BE2C (cell line): ENCODE measurements at places on chromosomes 7 and 10.

DNA sequence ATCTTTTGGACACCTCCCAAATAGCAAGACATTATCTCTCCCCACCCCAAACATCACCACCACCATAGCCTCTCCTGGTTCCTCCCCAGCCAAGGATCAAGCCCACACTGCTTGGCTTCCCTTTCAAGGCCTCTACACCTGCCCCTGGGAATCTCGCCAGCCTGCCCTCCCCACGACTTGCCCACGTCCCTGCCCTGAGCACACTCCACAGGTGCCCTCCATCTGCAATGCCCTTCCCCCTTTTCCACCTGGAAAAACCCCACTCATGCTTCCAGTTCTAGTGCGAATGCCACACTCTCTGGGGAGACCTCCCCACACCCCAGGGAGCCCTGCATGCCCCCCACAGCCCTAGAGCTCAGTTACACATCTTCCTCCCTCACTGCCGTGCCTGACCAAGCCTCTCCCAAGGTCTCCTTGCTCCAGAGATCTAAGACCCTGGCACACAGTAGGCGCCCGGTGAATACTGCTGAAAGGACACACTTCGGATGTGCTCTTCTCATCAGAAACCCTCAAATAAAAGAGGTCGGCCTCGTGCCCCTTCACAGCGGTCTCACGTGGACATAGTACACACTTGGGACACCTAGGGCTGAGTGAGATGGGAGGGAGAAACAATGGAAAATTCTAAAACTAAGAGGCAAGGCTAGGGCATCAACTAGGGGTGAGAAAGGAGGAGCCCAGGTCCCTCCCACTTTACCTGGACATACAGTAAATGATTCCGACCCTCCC, 91.4 kb downstream of the DLG5 start:
- DNase-seq: no peak

- no peak for DNase-seq
Observed at GRCh38 chr10:97003151-97003803, 171.2 kb downstream of the LCOR start.

DNA sequence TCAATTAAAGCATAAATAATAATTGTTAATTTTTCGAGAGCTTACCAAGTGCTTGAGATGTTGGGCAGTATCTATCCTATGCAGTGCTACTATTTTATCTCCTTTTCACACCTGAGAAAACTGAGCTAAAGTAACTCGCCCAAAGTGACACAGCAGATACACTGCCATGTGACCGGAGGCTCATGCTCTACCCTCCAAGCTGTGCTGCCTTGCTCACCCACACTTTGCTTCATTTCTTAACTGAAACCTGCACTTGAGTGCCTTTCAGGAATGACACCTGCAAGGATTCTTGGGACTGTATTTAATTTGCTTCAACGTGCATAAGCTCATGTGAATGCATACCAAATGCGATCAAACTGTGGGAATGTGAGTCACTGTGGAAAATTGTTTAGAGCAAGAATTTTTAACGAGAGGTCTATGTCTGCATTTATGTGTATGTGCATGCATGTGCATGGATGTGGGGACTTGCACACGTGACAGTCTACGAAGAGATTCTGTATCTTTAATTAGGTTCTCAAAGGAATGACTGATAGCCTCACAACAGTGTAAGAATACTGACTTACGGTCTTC, 119.2 kb downstream of the ADCYAP1R1 start:
- no peak for DNase-seq

- DNase-seq: no peak
Observed at GRCh38 chr7:104410742-104411141, 82.3 kb downstream of the LHFPL3 start.

- no peak for DNase-seq
Observed at GRCh38 chr7:66182920-66183319, 22.2 kb upstream of the TPST1 start.

DNA sequence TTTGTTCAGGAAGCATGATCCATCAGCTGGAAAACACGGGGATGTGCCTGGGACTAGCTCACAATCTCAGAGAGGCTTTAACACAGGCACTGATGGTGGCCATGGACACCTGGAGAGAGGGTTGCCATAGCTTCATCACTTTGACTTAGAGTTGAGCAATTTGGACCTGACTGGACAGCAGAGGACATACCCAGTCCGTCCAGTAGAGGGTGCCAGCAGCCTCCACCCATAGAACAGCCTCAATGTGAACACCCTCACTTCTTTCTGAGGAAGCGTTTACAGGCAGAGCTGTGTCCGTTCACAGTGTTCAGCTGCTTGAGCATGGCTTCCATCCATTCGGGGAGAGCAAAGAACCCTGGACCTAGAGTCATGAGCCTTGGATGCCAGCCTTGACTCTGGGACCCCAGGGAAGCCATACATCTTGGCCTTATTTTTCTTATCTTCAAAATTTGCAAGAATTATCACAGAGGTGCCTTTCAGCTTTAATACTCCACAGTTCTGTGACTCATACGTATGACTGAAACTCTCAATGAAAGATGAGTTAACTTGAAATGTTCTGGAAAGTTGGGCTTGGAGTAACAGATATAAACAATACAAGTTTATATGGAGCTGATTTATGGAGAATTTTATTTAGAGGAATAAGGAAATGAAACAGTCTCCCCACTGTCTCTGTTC, 302.9 kb upstream of the PODXL start:
- DNase-seq: peak; percentile 78

- DNase-seq: no peak
Observed at GRCh38 chr7:85708221-85708620, 521.4 kb upstream of the SEMA3D start.

DNA sequence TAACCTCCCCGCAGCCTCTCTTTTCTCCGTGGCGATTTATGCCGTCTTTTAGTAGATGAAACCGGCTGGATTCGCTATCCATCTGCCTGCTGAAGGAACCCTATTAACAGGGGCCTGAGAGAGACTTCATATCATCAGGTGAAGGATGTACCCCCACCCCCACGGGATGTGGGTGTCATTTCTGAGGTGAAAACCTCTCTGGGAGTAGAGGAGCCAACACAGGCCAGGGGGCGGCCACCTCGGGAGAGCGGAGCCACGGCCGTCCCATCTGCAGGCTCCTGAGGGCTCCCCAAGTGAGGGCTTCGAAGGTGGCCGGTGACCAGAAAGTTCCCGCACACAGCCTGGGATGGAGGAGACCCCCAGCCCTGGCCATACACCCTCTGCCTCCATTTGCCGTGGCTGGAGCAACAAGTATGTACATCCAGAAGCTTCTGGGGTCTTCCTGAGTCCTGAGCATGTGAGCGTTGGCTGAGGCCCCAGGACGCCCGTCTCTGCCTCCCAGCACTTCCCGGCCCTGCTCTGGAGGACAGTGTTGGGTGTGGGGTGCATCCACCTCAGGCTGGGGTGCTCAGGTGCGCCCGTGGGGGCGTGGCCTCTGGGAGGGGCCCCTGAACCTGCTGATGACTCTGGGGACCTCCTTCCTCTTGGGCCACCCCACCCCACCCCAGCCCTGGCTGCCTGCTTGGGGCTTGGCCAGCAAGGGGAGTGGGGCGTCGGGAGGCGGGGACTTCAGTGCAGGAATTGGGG, 84.7 kb downstream of the NKX6-2 start:
- DNase-seq: no peak

GRCh38 chr7:155289949-155290501, 7.7 kb upstream of the INSIG1 start:
- DNase-seq: no peak

GRCh38 chr10:89210794-89211425, 3.8 kb upstream of the CH25H start:
- DNase-seq: no peak

DNA sequence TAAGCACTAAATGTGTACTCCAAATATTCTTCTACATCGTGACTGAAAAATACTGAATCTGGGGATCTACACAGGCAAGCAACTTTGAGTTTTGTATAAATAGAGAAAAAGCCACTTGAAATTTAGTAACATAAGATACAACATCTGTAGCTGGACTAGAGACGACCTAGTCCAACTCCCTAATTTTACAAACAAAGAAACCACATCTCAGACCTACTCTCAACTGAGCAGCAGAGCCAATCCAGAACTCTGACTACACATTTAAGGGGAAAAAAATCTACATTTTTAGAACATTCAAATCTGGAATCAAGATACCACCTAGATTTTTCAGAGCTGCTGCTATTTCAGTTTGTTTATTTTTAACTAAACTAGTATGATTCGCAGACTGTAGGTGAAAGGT, 88.9 kb downstream of the CABCOCO1 start:
- no peak for DNase-seq

DNA sequence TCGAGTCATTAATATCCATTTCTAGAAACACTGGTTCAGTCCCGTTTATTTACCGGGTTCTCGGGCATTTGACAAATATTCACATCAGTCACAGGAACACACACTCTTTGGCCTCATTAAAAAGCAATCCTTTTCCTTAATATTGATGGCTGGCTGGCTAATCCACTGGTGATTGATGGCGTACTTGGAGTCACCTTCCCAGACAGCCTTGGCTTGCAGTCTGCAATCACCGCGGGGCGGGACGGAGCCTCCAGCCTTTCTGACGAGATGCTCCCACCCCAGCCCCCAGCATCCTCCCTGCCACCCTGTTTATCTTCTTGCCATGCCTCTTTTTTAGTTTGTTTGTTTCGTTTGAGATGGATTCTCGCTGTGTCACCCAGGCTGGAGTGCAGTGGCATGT, 36.6 kb downstream of the SRRM3 start:
- no peak for DNase-seq

DNA sequence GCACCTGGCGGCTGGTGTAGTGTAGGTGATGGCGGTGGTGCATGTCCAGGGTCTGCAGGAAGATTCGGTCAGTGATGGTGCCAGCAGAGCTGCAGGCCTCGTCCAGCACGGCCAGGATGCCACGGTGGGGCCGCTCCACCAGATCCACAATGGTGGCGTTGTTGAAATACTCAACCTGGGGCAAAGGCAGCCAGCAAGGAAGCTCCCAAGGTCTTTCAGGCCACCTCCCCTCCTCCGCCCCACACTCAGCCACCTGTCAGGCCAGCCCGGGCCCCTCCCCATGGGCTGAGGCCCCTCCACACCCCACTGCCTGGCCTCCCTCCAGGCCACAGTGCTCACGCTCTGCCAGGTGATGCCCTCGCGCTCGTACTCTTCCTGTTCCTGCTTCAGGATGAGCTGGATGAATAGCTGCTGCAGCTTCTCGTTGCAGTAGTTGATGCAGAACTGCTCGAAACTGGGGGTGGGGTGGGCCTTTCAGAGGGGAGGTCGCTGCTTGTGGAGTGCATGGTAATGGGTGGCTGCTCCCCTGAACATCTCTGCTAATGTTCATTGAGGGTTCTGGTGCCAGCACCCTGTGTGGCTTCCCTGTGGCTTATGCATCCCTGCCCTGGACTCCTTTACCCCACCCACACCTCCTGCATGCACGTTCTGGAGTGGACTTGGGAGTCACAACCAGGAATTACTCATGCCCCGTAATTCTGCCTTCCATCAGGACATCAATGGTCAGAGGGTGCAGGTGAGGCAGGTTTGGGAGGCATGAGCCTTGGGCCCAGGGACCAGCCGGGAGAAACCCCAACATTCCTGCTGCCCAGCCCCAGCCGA, 8.9 kb downstream of the MYO1G start:
- DNase-seq: no peak

DNA sequence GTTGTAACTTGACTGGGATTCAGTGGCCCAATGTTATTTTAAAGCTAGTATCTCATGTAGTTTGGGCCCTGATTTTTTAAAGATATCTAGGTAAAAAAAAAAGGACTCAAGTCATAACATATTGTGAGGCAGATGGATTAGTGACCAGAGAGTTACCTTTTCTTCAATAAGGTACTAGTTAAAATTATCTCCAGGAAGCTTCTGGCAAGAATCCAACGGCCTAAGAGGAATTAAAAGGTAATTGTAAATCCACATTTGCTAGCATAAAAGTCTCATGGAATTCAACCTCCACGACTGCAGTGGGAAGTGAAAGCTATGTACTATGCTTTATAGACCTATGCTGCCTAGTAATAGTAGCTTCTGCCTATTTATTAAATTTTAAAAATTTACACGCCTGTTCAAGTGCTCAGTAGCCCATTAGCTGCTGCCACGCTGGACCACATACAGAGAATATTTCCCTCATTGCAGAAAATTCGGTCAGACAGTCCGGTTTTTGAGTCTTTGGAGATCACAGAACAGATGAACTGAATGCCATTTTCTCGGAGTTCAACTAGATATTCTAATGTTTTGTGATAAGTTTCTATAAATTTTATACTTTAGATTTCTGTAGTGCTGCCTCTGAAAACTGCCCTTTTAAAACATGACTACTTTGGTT, 118.4 kb downstream of the NSUN6 start:
- DNase-seq: no peak

DNA sequence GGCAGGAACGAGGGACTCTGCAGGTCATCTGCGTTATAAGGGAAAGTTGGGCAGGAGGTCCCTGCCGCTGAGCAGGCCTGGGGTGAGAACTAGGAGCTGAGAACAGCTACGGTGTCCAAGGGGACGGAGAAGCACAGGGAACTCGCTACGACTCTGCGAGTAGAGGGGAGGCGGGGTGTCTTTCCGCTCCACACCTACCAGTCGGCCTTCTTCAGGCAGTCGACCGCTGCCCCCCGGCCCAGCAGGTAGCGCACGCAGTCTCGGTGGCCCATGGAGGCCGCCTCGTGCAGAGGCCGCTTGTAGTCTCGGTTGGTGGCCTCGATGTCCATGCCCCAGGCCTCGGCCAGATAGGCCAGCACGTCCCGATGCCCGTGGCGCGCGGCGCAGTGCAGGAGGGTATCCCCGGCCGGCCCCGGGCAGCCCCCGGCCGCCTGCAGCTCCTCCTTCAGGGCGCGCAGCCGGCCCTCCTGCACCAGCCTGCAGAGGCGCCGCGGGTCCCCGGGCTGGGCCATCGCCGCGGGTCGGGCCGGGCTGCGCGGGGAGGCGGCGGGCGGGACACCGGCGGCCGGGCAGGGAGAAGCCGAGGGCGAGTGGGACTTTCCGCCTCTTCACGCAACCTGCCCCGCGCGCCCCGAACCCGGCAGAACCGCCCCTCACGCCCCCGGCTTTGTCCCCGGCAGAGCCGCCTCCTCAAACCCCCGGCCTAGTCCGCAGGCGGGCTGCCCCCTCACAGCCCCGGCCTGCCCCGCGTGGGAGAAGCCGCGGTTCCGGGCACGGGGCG, 660 bp downstream of the ANKRD16 start:
- peak; percentile 57 for DNase-seq

DNA sequence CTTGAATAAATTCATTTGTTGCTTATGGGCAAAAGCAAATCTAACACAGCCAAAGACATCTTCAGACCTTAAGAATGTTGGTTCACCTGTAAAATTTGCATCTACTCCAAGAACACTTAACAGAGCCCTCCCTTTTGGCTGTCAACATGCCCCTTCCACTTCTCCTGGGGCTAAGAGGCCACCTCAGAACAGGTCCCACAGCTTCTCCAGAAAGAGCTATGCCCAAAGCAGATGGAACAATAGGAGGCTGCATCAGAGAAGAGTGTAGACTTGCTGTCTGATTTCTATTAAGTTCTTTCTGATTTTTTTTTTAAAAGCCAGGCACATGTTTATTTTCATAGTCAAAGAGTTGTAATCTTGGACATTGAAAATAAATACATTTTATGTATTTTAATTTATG, 26.1 kb upstream of the TRIL start:
- DNase-seq: no peak

DNA sequence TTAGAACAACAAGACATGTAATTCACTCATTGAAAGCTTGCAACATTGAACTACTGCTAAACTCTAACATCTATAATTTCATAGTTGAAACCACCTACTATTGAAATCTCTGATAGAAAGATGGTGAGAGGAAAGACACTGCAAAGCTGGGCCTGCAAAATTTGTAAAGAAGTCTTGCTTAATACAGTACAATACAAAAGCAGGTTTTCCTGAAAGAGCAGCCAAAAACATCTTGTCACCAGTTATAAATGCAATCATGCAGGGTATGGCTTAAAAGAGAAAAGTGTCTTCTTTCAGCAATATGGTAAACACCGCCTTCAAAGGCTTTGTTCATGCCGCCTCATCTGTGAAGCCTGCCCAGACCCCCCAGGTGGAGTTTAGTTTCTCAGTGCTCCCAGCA, 109.2 kb downstream of the ANK3 start:
- no peak for DNase-seq
